ENCODE measurements at places on chromosomes 3 and 15. TPM values are rescaled to one million over a fixed set of nuclear protein-coding genes. Genes with fewer than 3 reads are reported as not detected.

DNA sequence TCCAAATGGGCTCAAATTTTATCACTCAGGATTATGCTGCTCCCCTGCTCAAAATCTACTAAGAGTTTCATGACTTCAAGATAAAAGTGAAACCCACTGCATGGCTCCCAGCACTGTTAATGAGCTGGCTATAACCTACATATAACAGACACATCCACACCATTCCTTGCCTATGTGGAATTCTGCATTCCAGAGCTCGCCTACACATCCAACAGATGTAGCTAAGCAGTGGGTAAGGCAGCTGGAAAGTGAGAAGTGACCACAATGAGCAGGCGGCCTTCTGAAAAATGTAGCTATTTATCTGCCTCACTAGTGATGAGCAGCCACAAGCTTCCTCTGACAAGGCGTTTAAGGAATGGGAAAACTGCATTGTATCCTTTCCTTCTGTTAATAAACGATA lies 92.0 kb upstream of the TRIM42 start:
- DNase-seq = no peak

DNA sequence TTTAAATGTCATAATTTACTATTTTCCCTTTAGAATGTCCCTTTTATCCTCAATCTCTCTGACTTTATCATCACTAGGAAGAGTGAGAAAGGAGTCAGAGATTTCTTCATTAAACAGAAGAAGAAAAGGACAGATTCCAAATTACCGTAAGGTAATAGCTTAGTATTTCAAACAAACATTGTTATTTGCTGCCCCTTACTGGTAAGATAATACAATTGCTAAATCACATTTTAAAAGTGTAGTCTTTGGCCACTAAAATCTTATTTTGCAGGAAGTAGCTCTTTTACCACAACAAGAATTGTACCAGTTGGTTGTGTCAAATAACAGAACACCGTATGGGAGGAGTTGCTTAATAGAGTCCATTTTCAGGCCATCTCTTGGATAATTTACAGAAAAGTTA lies 53.7 kb downstream of the CGGBP1 start:
- peak; percentile 1 for DNase-seq

GRCh38 chr3:81799403-81799802 lies 38.0 kb upstream of the GBE1 start:
- DNase-seq = no peak

DNA sequence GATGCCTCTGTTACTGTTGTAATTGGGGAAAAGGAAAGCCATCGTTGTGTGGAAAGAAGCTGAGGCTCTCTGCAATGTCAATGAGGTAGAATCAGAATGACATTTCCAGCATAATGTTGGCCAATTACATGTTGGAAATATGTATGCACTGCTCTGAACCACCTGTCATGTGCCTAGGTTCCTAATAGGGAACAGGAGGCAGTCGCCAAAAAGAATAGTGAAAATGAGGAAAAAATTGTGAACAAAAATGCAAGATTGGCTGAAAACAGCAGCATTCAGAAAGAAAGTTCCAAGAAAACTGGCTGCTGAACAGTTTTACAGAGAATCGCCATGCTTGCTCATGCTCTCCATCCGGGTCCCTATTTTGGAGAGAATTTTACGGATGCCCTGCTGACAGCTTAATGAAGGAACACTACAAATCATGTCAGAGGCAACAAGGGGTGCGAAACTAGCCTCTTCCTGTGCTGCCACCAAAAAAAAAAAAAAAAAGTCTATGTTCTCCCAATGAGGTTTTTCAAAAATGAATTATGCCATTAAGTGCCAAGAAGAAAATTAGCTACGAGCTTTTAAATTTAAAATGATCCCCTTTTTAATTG lies 305.9 kb upstream of the ARRDC4 start:
- DNase-seq = no peak

DNA sequence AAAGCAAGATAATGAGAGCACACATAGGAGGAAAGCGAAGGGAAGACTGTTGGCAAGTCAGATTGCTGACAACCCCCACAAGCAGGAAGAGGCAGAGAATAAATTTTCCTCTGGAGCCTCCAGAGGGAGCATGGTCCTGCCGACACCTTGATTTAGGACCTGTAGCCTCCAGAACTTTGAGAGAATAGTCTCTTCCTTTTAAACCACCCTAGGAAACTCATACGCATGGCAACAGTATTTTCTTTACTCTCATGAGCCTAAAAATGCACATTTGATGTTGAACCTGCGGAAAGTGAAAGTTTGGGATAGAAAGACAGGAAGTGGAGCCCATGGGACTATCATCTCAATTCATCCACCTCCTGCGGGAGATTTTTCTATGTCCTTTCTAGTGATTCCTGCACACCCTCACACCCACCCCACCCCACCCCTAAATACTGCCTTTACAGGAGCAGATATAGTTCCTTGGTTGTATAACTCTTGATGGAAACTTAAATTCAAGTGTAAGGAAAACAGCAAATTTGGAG lies 116.7 kb upstream of the LPP start:
- DNase-seq = no peak

- no peak for DNase-seq
Measured at GRCh38 chr15:72199721-72200212, 2.2 kb upstream of the GRAMD2A start.

- DNase-seq = peak; percentile 72
Measured at GRCh38 chr3:157333551-157333991, 103.1 kb upstream of the PTX3 start.

DNA sequence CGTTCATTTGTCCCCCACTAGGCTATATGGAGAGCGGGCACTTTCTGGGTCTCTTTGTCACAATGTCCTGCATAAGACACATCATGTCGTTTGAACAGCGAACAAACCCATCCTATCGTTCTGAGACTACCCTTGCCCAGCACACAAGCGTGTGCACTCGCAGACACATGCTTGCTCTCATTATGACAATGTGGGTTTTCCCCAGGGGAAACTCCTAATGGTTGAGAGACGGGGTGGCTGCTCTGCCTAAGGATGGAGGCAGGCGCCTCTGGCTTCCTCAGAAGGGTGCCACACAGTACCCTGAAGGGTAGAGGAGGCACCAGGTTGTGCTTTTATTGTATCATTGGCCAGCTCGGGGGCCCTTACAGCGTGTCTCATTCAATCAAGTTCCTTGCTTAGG lies 51.0 kb upstream of the MYZAP start:
- no peak for DNase-seq

DNA sequence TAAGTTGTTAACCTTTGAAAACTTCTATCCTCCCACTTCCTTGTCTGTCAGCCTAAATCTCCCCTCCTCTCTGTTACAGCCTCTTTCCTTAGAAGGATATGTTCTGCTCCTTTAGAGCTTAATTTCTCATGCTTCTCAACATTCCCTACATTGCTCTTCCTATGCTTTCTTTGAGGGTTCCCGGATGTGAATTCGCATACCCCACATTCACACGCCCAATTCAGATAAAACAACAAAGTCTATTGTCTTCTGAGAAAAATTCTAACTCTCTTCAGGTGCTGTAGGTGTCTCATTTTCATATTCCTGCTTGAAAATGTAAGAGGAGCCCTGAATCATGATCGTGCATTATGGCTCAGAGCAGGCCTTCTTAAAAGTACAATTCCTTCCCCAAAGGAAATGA lies 171.8 kb upstream of the DPH6 start:
- DNase-seq = no peak

DNA sequence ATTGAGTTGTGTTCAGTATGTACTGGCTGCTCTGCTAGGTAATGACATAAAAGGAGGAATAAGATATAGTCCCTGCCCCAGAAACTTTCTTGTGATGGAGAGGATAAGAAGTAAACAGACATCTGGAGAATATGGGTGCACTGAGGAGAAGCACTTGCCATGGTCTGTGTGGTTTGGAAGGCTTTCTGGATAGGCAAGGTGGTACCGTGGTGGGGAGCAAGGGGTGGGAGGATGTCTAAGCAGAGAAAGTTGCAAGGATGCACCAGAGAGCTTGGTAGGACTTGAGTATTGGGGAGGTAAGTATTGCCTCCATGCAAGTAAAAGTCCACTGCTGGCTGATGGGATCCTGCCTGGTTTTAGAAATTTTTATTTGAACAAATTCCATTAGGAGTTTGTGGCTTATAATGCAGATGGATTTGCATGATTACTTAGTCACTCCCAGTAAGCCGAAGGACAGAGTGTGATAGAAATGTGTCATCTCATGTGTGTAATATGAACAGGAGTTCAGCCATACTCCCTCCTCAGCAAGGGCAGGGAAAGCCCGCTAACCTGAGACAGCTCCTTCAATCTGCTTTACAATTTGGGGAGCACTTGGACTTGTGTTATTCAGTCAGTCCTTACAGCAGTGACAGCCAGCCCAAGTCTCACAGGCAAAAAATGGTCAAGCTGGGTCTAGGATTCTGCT lies 53.6 kb downstream of the CLSTN2 start:
- no peak for DNase-seq

GRCh38 chr3:64074060-64074459 lies 50.8 kb upstream of the PSMD6 start:
- no peak for DNase-seq

Gene ACOX2
- 32.3 TPM for polyA plus RNA-seq

Gene PLEKHO2
- polyA plus RNA-seq = 33.6 TPM

Gene OCA2
- polyA plus RNA-seq = 0.04 TPM

Gene ADAMTS9
- 0.16 TPM for polyA plus RNA-seq

Gene PLCH1
- 0.06 TPM for polyA plus RNA-seq
